ENCODE measurements at places on chromosomes 2 and 18.

DNA sequence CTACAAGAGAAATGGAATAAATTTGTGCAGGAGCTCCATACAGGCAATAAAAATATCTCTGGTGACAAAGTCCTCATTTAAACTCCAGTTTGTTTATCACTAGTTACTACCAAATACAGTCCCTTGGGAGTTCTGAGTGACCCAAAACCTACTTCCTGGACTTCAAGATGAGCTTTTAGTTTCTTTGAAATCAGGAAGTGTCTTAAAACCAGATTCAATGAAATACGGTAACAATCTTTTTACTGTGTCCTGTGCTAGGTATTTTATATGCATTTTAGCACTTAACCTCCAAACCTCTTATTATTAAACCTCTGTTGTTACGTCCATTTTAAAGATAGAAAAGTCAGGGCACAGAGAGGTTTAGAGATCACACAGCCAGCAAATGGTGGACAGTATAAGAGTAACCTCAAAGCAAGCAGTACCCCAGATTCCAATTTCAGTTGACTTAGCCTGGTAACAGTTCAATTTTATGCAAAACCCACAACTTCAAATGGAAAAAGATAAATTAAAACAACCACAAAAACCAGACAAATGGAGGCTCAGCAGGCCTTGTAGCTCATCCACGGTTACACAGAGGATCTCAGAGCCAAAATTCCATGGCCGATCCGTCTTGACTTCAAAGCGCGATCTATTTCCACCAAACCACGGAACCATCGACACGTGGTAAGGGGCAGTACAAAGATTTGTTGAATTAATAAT is 1.3 kb upstream of the KCMF1 start:
- peak; percentile 39 for DNase-seq

DNA sequence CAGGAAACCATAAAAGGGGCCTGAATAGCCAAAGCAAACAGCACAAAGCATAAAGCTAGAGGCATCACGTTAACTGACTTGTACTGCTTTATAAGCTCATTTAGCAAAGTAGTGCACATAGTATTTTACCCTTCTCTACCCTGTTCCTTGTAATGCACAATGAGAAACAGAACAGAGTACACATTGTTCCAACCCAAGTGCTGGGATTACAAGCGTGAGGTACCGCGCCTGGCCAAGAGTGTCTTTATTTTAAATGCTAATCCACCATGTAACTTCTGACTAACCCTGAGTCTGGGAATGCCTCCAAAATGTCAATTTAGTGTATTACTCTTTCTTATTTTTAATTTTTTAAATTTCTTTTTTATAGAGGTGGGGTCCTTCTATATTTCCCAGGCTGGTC is 46.4 kb upstream of the STON1 start:
- no peak for DNase-seq

DNA sequence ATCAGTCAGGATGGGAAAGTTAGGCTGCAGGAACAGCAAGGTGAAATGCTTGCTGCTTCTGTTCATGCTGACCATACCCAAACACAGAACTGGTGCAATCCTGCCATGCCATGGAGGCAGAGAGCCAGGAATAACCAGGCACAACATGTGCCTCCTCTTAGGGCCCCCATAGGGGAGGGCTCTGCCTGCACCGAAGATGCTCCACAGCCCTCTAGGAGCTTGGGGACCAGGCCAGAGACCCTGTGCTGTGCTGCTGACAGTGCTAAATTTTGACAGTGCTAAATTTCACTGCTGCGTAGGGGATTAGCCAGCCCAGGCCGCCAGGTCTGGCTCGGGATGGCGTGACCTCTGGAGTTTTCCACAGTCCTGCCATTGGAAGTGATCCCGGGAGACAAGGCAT is 173.3 kb downstream of the SH3RF3 start:
- DNase-seq, result no peak

DNA sequence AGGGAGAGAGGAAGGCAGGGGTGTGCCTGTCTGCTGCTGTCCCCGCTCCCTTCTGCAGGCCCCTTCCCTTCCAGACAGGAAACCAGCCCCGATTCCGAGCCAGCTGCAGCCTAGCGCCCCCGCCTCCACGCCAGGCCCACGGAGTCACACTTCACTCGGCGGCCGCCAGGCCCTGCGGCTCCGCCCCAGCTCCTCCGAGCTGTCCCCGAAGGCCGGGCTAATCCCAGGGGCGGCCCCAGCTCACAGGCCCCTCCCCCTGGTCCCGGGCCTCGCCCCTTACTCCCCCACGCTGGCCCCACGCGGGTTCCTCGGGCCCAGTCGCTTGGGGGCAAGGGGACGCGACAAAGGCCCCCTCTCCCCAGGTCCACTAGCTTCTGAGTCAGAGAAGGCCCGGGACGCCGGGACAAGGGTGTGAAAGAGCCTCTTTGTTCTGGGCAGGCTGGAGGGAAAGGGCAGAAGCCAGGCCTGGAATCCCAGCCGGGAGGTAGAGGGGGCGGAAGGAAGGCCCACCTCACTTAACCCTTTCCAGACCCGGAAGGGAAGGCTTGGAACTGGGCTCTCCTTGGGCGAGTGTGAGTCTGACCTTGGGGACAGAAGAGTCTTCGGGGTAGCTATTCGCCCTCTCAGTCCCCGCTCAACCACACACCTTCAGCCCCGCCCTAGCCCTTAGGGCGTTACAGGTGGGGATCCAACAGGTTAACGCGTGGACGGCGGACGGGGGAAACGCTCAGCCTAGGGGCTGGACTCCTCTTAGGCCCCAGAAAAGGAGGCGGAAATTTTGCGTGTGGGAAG is 1.2 kb downstream of the RTKN start:
- DNase-seq, result peak; percentile 76

- peak; percentile 87 for DNase-seq
Observed at GRCh38 chr18:34978953-34979608, 62.1 kb upstream of the MAPRE2 start.

GRCh38 chr18:32771169-32771751 is 1.6 kb downstream of the KLHL14 start:
- DNase-seq, result peak; percentile 8

GRCh38 chr18:11901826-11902438 is 6.2 kb downstream of the MPPE1 start:
- DNase-seq, result no peak

GRCh38 chr2:101820519-101820918 is 123.0 kb downstream of the MAP4K4 start:
- DNase-seq, result peak; percentile 34

DNA sequence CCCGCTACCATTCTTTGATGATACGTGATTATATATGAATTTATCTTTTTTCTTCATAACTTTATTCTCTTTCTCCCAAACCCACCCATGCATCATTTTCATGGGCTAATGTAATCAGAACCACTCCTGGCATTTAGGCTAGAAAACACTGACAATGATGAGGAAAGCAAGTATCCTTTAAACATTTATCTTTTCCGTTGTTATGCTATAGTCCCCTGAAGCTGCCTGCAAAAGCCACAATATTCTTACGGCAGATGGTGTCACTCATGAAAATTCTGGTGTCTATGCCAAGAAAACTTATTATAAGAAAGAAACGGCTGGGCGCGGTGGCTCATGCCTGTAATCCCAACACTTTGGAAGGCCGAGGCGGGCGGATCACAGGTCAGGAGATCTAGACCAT is 221.8 kb upstream of the CTAGE1 start:
- DNase-seq, result no peak

DNA sequence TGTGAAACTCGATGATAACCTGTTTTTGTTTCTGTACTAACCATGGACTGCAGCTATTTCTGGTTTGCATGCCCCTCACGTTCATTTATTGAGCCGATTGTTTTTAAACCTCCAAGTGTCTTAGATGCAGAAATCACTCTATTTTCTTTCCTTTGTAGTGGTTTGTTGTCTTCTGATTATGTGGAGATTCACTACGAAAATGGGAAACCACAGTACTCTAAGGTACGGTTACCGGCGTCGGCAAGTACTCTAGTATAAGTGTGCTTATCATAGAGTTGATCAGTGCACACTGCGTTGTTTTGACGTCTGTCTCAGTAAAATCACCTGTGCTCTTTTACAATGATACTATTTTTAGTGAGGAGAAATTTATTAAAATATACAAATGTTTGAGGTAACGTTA is 87.4 kb downstream of the ADAM23 start:
- DNase-seq, result peak; percentile 32

DNA sequence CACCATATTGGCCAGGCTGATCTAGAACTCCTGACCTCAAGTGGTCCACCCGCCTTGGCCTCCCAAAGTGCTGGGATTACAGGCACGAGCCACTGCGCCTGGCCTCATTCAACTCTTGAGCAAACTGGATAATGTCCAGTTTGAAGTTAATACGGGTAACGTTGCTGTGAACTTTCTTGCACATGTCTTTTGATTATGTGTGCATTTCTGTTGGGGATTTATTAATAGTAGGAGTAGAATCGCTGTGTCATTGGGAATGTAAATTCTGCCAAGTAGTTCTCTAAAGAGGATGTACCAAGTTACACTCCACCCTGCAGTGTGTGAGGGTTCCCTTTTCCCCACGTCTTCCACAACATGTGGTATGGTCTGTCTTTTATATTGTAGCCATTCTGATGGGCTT is 6.2 kb downstream of the IMPA2 start:
- no peak for DNase-seq

DNA sequence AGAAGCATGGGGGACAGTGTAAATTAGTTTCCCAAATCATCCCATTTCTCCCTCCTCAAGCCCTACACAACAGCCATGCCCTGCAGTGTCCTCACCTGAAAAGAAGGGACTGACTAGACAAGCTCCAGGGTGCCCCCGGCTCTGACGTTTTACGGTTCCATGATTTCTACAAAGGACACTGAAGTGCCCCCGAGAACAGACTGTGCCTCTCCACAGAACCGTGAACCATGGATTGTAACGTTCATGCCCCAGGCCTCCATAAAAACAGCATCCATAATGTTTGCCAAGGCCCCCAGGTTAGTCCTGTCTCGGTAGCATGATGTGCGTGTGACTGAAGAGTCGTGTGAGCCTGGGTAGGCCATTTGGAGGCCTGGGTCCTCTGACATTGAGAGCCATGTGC is 7.0 kb upstream of the ACOXL start:
- DNase-seq, result no peak

DNA sequence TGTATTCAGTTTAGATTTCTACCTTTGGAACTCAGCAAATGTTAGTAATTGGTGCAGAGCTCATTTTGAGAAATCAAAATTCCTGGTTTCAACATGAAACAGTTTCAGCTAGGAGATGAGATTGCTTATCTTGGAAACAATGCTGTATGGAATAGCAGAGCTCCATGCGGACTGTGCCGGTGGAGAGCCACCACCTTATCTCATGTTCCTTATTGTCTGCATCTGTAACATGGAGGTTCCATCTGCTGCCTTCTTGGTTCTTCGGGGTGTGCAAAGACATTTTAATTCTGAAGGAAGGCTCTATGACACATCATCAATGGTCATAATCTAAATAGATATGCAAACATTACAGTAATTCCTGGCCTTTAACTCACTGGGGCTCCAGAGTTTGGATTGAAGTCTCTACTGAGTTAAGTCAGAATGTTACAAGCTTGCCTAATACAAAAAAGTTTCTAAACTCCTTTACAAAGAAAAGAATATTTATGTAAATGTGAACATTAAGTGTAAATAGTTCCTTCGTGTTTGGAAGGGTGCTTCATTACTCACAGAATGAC is 65.3 kb downstream of the PRKRA start:
- DNase-seq, result no peak

DNA sequence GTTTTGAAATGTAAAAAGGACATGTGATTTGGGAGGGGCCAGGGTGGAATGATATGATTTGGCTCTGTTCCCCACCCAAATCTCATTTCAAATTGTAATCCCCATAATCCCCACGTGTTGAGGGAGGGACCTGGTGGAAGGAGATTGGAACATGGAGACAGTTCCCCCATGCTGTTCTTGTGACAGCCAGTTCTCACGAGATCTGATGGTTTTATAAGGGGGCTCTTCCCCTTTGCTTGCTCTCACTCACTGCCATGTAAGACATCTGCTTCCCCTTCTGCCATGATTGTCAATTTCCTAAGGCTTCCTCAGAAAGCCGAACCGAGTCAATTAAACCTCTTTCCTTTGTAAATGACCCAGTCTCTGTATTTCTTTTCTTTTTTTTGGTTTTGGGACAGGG is 39.2 kb downstream of the FECH start:
- DNase-seq, result no peak

DNA sequence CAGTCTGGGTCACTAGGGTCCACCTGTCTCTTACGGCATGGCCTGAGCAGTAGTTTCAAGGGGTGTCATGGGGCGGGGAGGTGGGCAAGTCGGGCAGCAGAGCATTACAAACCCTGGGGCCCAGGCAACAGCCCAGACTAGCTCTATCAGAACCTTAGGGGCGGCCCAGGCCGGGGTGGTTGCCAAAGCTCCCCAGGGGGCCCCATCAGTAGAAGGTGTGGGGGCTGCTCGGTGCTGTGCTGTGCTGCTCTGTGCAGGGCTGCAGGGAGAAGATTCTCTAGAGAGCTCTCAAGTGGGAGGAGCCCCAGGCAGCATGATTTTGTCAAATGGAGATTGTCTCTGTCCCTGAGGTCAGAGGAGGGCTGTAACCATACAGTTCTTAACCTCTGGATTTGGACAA is 36.4 kb upstream of the SLC14A1 start:
- no peak for DNase-seq

GRCh38 chr2:190216829-190217228 is 102.8 kb downstream of the HIBCH start:
- DNase-seq, result no peak

- no peak for DNase-seq
Observed at GRCh38 chr2:197079832-197080555, 153.5 kb upstream of the PGAP1 start.

DNA sequence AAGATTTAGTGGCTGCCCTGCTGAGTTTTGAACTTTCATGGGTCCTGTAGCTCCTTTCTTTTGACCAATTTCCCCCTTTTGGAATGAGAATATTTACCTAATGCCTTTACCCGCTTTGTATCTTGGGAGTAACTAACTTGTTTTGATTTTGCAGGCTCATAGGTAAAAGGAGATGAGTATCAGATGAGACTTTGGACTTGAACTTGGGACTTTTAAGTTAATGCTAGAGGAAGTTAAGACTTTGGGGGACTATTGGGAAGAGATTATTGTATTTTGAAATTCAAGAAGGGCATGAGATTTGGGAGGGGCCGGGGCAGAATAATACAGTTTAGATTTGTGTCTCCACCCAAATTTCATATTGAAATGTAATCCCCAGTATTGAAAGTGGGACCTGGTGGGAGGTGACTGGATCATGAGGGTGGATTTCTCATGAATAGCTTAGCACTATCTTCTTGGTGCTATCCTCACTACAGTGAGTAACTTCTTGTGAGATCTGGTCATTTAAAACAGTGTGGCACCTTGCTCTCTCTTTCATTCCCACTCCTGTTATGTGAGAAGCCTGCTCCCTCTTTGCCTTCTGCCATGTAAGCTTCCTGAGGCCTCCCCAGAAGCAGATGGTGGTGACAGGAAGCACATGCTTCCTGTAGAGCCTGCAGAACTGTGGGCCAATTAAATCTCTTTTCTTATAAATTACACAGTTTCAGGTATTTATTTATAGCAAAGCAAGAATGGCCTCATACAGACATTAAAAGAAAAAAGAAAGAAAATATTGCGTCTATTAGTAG is 6.1 kb downstream of the ADI1 start:
- DNase-seq, result no peak

Measured in stimulated activated CD4-positive, alpha-beta T cell treated with anti-CD3 and anti-CD28 coated beads, Interleukin-15, amount 100 ng/mL, for 24 hours (primary cell).